Stimulated activated CD4-positive, alpha-beta T cell treated with anti-CD3 and anti-CD28 coated beads, Interleukin-2, amount 100 ng/mL, for 24 hours (primary cell): ENCODE measurements at places on chromosomes 7 and 10.

DNA sequence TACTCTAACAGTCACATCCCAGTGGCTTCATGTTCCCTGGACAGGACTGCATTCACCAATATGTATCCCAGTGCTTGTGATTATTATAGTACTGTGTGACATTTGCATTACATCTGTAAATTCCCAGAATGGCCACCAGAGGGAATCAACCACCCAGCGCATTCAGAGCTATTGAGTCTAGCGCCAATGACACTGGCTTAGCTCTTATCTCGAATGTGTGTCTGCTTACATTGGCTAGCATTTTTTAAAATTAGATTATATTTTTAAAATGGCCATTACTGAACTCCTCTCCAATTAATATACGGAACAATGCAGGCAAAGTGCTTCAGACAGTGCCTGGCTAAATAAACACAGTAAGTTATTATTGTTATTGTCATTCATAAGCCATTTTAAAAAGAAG, 36.3 kb downstream of the TRIL start:
- peak; percentile 17 for DNase-seq

- no peak for DNase-seq
These were observed 126.0 kb downstream of the LCOR start for GRCh38 chr10:96958071-96958470.

DNA sequence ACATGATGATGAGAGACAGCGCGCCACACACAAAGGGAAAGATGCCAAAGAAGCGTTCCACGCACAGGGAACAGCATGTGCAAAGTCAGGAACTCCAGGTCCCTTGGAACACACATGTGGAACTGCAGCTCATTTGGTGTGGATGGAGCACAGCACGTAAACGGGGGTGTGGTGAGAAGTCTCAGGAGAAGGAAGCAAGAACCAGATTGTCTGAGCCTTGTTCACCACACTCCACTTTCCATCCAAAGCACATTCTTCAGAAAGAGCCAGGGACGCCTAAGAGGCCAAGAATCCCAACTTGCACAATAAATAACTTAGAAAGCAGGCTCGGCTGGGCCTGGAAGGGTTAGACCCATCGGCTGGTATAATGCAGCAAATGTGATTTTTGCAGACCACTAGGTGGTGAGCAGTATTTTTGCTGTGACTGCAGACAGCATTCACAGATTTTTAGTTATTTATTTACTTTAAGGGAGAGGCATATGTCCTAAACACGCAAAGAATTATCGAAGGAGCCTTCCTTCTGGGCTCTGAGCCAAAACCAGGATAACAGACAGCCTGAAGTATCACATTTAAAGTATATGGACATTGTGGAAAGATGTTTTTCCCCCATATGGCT, 27.9 kb upstream of the ASCC1 start:
- no peak for DNase-seq

DNA sequence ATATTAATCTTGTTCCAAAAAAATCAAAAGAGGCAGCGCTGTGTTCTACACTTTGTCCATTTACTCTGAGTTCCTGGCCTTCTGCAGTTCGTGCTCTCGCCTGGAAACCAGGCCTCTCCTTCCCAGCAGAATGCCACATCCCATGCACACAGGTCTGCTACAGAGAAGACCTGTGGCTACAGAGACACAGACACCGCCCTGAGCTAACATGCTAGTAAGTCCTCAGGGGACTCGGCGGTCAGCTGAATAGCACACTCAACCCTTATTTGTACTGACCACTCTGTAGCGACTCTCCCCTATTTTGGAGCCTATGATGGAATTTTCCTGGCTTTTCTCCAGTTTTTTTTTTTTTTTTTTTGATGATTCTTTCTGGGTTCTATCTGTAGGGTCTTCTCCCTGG, 12.8 kb downstream of the CREB3L2 start:
- DNase-seq = no peak

GRCh38 chr10:33674986-33675599, 340.6 kb upstream of the NRP1 start:
- DNase-seq = no peak

DNA sequence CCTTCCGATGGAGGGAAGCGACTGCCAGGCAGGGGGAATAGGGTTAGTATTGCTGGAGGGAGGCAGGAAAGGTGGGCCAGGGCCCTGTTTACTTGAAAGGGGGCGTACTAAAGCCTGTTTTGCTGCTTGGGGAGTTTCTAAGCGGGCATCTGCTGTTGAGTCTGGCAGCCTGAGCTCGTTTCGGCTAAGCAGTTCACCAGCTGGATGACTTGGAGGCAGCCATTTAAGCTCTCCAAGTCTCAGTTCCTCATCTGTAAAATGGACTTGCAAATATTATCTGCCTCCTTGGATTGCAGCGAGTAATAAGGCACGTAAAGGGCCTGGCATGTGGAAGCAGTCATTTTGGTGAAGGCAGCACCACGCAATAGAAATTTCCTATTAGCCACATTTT, 44.0 kb downstream of the LDB3 start:
- no peak for DNase-seq

DNA sequence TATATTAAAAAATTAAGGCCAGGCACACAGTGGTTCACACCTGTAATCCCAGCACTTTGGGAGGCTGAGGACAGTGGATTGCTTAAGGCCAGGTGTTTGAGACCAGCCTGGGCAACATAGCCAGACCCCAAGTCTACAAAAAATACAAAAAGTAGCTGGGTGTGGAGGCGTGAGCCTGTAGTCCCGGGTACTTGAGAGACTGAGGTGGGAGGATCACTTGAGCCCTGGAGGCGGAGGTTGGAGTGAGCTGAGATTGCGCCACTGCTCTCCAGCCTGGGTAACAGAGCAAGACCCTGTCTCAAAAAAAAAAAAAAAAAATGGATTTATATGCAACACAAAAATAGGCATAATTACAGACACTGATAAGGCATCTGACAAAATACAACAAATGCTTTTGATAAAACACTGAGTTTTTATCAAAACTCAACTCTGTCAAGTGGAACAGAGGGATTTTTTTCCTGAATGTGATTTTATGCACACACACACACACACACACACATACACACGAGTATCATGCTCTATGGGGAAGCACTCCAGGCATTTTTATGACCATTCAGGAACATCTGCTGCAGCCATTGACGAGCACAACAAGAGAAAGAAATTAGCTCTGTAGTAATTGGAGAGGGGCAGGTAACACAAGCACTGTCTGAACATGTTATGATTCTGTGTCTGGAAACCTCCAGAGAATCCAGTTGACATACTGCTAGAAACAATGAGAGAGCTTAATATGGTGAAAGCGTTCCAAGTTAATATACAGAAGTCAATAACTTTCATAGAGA, 193.1 kb downstream of the WDR37 start:
- DNase-seq = no peak

DNA sequence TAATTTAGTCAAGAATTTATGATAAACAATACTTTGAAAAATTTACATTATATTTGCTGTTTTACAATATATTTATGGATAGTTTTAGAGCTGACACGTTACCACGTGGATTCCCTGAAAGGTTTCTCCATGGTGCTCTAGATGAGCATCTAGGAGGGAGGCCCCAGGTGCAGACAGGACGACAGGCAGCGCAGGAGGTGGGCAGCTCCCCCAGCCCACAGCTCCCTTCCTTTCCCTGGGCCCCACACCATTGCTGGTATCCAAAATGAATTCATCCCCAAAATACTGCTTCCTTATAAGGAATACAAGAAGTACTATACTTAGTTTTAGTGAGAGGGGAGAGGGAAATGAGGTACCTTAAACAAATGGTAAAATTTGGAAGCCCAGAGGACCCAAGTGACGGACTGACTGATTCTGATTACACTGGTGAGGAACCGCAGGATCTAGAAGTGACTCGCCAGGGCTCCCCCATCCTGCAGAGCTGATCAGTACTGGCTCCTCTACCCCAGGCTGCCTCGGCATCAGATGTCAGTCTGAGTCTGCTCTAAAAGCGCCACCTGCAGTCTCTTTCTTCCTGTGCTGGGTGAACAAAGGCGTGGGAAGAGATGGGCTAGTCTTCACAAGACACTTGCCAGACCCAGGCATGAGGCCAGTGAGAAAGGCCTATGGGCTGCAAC, 89.2 kb downstream of the DLG5 start:
- peak; percentile 62 for DNase-seq

GRCh38 chr10:113853578-113854012, 287 bp downstream of the DCLRE1A start:
- no peak for DNase-seq

GRCh38 chr10:78867555-78867939, 201.2 kb upstream of the ZMIZ1 start:
- DNase-seq = no peak

- DNase-seq = no peak
These were observed 279.9 kb upstream of the SORCS1 start for GRCh38 chr10:107444443-107444842.

GRCh38 chr7:143040209-143040715, 11.9 kb upstream of the OR6V1 start:
- no peak for DNase-seq

- DNase-seq = peak; percentile 27
These were observed 3.7 kb upstream of the ZNF800 start for GRCh38 chr7:127396184-127396583.

- DNase-seq = no peak
These were observed 187.4 kb upstream of the AGR3 start for GRCh38 chr7:17069146-17069545.

- DNase-seq = no peak
These were observed 123.1 kb downstream of the CCNY start for GRCh38 chr10:35459449-35459847.

DNA sequence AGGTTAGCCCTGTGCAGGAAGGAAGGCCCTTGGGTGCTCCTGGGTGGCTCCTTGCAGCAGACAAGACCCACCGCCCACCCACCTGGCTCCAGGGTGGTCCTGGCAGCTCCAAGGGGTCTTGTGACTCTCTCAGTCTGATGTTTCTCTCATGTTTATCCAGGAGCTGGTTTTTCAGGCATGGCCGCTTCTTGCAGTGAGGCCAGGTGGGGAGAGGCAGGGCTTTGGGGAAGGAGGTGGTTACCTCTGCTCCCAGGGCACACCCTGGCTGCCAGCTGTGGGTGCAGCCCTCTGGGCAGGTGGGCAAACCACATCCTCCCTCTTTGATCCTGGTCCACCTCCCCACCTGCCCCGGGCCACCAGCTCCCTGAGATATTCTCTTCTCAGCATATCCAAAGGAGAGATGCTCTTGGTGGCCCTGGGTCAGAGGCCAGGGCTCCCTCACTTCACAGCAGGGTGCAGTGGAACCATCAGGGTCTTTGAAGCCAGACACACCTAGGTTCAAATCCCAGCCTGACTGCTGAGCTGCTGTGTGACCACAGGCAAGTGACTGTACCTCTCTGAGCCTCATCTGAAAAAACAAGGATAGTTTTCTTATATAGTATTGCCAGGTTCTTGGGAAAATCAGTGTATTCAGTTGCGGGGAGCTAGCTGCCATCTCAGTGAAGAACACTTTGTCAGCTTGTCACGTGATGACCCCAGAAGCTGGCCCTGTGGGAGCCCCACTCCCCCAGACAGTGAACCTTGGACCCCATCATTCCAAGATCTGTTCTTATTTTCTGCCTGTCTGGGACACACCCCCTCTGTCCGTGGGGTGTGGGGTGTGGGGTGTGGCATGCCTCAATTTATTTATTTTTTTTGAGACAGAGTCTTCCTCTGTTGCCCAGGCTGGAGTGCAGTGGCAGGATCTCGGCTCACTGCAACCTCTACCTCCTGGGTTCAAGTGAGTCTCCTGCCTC, 11.5 kb downstream of the GTF2IRD1 start:
- DNase-seq = no peak

DNA sequence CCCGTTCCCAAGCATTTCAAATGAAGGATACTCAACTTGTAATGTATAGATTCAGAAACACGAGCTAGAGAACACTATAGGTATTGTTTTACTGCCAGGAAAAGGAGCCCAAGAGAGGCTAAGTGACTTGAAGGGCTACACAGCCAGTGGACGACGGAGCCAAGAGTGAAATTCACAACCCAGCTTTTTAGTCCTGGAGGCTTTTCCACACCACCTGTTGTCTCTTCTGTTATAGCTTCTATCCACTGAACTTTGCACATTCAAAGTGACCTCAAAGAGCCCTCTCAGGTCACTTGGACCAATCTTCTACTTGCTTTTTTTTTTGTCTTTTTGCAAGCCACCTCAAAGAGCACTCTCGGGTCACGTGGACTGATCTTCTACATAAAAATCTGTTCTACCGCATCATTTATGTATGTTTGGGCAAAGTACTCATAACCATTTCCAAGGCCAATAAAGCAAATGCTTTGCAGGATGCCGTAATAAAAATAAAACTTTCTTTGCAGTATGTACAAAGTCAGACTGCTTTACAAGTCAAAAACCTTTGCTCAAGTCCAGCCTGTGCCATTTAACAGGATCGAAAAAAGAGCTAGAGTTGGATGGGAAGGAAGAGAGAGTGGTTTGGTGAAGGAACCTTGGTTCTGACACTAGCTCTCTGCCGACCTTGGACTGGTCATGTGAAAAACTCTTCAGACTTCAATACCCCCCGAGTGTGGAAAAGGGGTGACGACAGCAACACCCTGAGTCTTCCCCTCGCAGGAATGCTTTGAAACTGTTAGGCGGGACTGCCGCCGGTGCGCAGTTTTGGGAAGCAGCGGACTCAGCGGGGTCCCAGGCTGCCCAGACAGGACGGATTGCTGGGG, 821 bp downstream of the SLC35B4 start:
- DNase-seq = no peak

GRCh38 chr10:73997461-73997786, 492 bp upstream of the VCL start:
- no peak for DNase-seq

DNA sequence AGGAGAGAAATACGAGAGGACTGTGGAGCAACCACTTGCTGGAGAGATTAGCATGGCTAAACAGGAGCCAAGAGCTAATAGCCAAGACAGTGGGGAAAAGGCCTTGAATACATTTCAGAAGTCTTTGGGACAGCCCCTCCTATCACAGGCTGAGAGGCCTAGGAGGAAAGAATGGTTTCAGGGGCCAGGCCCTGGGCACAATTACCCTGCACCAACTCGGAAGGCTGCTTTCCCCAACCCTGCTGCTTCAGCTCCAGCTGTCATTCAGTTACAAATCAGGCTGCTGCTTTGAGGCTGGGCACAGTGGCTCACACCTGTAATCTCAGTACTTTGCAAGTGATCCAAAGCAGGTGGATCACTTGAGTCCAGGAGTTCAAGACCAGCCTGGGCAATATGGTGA, 32.0 kb upstream of the SLC35G1 start:
- DNase-seq = no peak
